ENCODE measurements at places on chromosomes 11 and 22.

- no peak for DNase-seq
Measured at GRCh38 chr11:117490911-117491310, 163.3 kb downstream of the CEP164 start.

- DNase-seq = no peak
Measured at GRCh38 chr22:31583861-31584485, 78.0 kb downstream of the PISD start.

GRCh38 chr22:46036558-46037408 is 59.8 kb upstream of the WNT7B start:
- DNase-seq = peak; percentile 48

DNA sequence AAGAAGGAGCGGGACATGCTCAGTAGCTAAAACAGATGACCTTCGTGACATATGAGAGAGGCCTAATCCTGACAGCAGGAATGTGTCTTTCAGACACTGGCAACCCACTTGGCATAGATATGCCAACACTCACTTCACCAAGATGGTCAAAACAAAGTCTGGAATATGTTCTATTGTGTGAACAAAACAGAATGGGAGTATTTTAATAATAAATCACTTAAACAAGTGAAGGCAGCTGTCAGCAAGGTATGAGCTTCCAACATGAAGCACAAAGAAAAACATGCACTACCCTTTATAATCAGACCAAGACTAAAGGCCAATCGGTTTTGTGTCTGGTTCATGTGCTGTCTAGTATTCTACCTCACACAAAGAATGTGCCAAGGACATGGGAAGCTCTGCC is 23.1 kb downstream of the CCDC34 start:
- no peak for DNase-seq

DNA sequence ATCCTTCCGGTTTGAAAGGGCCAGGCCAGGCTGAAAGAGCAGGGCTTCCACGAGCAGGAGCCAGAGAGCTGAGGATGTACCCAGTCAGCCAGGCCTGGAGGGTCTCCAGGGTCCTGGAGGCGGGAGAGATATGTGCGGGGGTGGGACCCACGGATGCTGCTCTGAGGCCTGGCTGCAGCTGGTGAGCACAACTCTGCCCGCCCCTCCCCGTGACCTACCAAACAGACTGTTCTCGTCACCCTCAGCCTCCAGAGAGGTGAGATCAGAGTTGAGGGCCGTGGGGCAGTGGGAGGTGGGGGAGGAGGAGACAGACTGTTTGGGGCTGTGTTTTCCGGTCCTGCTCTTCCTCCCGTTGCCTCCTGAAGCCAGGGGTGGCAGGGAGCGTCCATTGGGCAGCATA is 42.2 kb downstream of the TRIOBP start:
- DNase-seq = no peak

- no peak for DNase-seq
Measured at GRCh38 chr11:59145534-59145933, 2.9 kb downstream of the FAM111A start.

- no peak for DNase-seq
Measured at GRCh38 chr22:43867839-43868635, 5.7 kb upstream of the SULT4A1 start.

DNA sequence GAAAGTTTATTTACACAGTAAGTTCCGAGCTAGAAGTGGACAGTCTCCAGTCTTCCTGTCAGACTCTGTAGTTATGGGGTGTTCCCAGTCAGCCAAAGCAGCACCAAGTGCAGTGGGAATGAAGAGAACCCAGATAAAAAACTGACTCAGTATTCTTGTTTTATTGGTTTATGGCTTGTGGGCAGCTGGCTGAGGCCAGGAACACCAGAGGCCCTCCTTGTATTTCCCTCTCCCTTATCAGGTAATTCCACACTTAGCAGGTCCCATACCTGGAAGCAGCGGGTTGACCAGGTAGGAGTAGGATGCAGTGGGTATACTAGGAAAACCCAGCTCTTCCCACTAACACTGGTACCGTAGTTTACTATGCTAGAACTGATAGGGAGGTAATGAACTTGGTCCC is 3.5 kb upstream of the BACE1-AS start:
- no peak for DNase-seq

DNA sequence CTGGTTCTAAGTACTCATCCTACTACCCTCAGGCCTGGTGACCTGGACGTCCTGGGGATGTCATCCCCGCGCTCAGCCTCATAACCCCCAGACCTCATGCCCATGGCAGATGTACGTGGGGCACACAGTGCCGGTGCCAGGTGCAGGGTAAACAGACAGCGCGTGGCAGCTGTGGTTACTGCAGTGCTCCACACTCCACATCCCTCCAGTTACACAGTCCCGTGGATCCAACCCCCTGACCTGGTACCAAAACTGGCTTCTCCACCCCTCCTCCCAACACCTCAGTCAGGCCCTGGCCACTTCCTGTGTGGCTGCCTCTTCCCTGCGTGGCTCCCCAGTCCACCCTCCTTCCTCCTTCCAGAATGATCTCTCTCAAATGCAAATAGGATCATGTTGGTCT is 95.2 kb downstream of the DSCAML1 start:
- DNase-seq = no peak

GRCh38 chr11:45106440-45106839 is 40.0 kb upstream of the PRDM11 start:
- DNase-seq = no peak

DNA sequence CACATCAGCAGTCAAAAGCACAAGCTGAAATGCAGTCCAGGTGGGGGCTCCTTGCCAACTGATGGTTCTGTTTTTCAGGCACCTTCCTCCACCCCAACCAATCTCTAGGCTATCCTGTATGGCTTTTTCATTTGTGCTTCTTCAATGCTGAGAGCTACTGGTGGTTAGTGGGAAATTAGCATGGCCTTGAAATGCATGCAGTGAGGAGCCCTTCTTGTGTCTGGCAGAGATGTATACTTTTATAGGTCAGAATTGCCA is 167.4 kb downstream of the NAV2 start:
- DNase-seq = no peak

DNA sequence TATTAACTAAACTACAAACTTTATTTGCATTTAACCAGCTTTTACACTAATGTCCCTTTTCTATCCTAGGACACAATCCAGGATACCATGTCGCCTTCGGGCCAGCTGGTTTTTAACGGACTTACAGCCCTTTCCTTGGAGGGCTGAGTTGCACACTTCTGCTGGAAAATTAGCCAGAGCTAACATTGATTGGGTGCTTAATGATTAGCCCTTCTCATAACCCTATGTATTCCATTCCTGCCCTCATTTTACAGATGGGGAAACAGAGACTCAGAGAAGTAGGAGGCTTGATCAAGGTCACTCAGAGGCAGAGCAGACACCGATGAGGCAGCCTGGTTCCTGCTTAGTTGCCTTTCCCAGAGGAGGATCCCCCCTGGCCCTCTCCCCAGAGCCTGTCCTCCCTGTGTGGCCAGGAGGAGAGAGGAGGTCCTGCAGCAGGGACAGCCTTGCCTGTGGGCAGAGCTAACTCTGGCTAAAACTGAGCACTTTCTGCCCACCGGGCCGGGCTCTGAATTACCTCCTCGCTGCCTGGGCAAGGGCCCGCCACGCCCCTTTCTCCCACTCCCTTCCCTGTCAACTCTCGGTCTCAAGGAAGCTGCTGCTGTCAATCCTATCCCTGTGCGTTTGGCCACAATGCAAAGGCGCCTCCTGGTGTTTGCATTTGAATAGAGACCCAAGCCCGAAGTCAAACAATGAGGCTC is 59.6 kb upstream of the PAX6 start:
- DNase-seq = no peak

DNA sequence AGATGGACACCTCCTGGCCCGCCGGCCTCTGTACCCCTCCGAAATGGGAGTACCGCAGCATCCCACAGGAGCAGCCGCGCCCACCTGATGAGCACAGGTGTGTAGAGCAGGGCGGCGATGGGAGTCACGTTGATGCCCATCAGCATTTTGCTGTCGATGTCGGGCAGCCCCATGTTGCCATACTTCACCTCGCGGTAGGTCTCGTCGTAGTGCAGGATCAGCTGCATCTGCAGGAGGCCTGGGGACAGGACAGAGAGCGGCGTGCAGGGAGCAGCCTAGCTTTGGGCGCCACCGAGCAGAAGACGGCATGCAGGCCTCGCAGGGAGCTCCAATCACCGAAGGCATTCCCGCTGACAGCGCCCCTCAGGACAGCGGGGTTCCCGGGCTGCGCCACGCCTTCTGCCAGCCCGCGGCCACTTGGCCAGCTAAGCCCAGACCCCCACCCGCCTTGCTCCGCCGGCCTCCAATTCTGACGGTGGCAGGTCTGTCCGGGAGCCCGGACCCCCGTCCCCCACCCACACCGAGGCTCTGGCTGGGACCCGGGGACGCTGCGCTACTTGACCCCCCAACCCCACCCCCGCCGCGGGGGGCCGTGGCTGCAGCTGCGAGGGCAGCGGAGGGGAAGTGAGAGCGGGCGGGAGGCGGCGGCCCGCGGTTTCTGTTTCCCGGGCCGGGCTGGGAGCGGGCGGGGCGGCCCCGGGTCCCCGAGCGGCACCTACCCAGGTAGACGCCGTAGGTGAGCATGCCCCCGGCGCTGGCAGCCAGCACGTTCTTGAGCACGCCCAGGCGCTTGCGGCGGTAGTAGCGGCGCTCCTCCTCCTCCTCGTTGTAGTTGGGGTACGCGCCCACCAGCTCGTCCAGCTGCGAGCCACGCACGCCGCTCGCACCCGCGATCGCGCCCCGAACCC is 705 bp downstream of the UNC93B1 start:
- DNase-seq = peak; percentile 53

GRCh38 chr22:36741968-36742367 is 34.0 kb downstream of the IFT27 start:
- DNase-seq = no peak

- DNase-seq = no peak
Measured at GRCh38 chr11:44848963-44849350, 101.7 kb downstream of the TP53I11 start.

DNA sequence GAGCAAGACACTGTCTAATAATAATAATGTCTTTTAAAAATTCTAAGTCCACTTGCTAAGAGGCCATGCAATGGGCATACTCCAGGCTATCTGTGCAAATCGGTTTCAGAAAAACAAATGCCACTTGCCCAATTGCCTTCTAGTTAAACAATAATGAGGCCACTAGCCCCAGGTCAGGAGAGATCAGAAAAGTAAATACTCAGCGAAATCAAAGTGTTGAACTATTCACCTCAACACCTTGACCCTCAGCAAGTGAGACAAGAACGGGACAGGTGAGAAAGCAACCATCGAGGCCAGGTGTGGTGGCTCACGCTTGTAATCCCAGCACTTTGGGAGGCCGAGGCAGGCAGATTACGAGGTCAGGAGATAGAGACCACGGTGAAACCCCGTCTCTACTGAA is 72.3 kb upstream of the SYN3 start:
- DNase-seq = no peak

DNA sequence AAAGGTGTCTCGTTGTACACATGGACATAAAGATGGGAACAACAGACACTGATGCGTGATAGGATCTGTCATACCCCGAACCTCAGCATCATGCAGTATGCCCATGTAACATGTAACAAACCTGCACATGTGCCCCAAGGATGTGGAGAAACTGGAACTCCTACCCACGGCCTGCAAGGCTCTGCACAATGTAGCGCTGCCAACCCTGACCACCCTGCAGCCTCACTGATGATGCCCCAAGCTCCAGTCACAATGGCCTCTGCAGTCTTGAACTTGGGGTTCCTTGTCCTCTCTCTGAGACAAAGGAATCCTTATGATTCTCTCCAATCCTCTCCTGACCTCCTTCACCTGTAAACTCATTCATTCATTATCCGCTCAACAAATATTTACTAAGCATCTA is 14.2 kb downstream of the LMO1 start:
- DNase-seq = no peak

DNA sequence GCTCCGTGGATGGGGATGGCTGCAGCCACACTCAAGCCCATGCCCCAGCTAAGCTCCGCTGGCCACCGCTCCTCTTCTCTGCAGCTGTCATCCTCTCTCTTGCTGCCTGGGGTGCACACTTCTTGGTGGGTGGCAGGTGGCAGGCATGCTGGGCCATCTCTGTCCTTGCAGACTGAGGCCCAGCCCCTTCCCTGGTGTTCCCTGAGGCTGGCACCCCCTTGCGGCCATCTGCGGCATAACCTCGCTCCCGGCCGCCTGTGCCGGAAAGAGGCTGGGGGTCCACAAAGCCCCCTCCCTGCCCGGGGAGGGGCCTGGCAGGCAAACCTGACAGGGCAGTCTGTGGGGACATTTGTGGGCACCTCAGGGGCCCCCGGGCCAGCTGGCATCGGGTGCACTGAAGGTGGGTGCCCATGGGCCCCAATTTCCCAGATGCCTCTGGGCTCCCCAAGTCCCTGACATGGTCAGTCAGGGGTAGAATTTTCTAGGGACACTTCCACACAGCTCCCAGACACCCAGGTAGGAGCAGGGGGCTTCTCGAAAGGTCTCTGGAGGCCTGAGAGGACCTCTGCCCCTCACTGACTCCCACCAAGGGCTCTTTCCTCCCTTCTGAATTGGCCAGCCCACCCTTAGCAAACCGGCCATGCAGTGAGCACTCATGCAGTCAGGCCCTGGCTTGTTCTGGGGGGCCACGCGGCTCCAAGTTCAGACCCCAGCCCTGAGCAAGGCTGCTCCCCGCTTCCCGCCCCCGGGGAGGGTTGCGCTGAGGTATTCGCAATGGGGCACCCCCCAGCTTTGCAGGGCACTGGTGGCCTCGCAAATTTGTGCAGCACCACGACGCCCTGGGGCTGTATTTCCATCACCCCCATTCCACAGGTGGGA is 23.5 kb upstream of the TH start:
- peak; percentile 13 for DNase-seq

- DNase-seq = no peak
Measured at GRCh38 chr11:10388574-10388973, 66.5 kb upstream of the AMPD3 start.

DNA sequence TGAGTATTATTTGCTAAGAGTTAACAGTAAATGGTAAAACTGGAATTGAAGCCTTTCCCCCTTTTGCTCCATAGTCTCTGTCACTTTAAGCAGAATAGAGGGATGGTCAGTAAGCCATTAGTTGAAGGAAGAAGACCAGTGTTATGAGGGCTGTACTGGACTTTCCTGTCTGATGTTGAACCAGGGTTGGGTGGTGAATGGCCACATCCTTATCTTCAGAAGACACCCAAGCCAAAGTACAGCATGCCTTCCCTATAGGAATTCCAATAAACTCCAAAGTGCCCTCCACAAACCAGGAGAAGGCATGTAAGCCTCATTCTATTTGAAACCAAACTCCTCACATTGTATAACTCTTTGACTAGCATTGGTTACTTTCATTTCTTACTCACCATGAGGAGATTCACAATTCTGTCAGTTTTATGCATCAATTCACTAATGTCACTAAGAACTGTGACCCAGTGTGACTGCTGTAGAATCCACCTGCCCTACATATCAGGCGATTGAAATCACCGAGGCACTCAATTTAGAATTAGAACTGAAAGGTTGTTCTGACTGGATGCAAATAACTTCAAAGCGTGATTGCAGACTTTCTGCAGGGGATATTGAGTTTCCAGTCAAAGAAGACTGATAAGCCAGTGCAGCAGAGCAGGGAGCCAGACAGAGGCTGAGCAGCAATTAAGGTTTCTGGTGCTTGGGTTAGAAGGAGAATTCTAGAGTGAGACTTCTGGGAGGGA is 107.1 kb upstream of the DDI1 start:
- DNase-seq = no peak

Measured in activated effector memory CD4-positive, alpha-beta T cell treated with Interleukin-2 at 50 U/mL for 16 hours (primary cell).